ENCODE measurements at places on chromosomes 4 and X. TPM values are rescaled to one million over a fixed set of nuclear protein-coding genes. Genes with fewer than 3 reads are reported as not detected.

DCAF16 gene
- 28.5 TPM for polyA plus RNA-seq

DNA sequence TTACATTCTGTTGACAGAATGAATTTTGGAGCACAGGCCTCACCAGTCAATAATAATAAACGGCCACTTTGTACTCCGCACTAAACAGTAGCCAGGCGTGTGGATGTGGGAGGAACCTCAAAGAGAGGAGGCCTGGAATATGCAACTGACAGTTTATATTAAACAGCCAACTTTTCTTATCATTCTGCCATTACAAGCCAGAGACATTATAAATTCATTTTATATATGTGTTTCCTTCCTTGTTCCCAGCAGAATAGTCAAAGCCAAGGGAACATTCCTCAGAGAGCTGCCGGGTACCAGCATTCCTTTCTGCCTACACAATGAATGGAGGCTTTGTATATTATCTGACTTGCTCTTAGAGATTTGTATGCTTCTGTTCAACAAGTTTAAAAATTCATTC lies 436.5 kb upstream of the FTHL17 start:
- H3K4me3 ChIP-seq, result no peak overlapping the region
- H3K4me1 ChIP-seq, result peaks cover 8% of the 10 kb centered on the region
- peak overlapping the region; percentile 81 for H3K27ac ChIP-seq
- H3K36me3 ChIP-seq, result no peaks in the 10 kb centered on the region

RHOH gene
- not detected for polyA plus RNA-seq

GRCh38 chrX:119942831-119943184 lies 743 bp downstream of the NKAP start:
- peaks cover 5% of the 10 kb centered on the region for H3K36me3 ChIP-seq
- peaks cover 7% of the 10 kb centered on the region for H3K4me1 ChIP-seq
- DNase-seq, result no peak
- H3K27ac ChIP-seq, result peak overlapping the region; percentile 87
- H3K4me3 ChIP-seq, result peak overlapping the region; percentile 77

NCAPG gene
- polyA plus RNA-seq, result 4.8 TPM

- H3K36me3 ChIP-seq, result no peaks in the 10 kb centered on the region
- H3K4me3 ChIP-seq, result no peak overlapping the region
- no peaks in the 10 kb centered on the region for H3K4me1 ChIP-seq
- DNase-seq, result no peak
- H3K27ac ChIP-seq, result no peak overlapping the region
These were observed 275.7 kb upstream of the RASGEF1B start for GRCh38 chr4:81747242-81747930.

DCX gene
- polyA plus RNA-seq, result 0.26 TPM

All from SK-N-SH (cell line).